Sciatic nerve (tissue), 2 donors: ENCODE measurements at places on chromosomes 7 and 10.

DNA sequence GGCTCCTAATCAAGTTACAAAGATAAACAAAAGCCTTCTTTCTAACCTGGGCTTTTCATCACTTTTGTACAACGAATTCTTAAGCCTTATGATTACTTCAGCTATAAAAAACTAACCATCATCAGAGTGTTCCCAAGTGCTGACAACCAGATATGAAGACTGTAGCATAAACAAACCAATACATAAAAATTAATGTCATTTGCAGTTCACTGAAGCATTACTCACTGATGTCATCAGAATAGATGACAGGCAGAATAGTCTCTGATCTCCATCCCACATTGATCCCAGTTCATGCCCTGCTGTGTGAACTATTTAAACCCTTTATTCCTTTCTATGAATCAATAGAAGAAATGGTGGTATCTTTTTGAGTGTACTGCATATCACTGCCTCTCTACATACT lies 84.4 kb downstream of the DNAJC1 start:
- DNase-seq, result no peak

- no peak for DNase-seq
Measured at GRCh38 chr7:26159243-26159642, 7.2 kb downstream of the NFE2L3 start.

DNA sequence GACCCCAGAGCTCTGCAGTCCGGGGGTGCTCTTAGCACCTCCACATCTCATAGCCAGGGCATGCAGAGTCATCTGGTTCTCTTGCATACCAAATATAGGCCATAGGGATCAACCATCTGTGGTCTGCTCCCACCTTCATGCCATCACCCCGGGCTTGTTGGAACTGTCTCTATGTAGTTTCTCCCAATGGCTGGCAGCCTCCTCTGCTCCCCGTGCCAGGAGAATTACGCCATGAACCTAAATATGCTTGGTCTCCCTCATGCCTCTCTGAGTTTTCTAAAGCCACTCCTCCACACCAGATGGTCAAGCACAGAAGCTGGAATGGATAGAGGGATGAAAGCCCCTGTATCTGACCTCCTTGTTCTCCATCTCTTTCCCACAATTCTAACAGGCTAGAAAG lies 302.6 kb upstream of the MYO3A start:
- DNase-seq, result no peak

DNA sequence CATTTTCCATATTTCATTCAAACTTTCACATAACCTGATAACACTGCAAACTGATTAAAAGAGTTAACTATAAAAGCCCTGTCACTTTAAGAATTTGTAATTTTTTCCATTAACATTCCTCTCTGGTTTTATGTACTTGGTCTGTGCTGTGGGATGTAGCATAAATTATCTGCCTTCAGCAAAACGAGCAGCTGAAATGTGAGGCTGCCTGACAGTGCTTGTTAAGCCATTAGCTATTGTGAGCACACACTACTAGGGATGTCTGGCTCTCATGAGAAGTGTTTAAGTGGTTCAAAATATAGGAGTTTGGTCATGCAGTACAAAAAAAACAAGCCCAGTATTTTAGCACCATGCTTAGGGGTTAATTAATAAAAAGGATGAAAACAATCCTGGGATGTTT lies 63.0 kb downstream of the HOXA1 start:
- DNase-seq, result no peak

- DNase-seq, result no peak
Measured at GRCh38 chr10:25933653-25934608, at the start of gene MYO3A. Gene MYO3A, plus strand, starts transcription at chr10:25934229. Its CDS starts 17,882 bp downstream, at chr10:25952111.

DNA sequence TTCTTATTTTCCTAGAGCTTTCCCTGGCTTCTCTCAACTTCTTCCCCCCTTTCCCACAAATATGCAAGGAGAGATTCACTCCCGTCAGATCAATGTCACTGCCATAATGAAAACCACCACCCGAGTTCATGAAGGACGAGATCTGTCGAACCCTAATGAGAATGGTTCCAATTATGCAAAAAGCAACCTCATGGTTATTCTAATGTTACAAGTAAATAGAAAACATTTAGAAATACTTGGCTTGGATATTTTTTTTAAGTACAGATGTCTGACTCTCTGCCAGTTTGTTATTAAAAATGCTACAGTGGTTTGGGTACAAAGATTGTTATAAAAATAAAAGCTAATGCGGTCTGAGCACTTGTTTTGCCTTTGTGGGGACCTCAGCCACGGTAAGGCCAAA lies 25.9 kb upstream of the EMX2 start:
- DNase-seq, result no peak

- DNase-seq, result no peak
Measured at GRCh38 chr7:50142425-50143017, 49.5 kb upstream of the ZPBP start.

- DNase-seq, result no peak
Measured at GRCh38 chr7:121562259-121562658, 166.2 kb upstream of the FAM3C start.

DNA sequence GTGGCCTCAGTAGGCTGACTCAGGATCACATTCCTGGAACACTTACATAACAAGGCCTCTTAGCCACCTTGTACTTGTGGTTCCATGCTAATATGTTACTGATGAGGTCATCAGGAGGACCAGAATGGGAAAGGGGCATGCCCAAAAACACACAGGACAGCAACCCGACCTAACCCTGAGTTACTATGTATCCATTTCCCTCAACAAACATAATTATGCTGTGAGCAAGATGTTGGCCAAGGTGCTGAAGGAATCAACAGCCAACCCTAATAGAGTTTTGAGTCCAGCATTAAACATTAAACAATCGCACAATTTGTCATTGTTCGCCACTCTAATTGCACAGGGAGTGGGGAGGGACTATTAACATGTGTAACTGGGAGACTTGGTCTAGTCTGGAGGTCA lies 129.4 kb downstream of the PLPP4 start:
- no peak for DNase-seq

DNA sequence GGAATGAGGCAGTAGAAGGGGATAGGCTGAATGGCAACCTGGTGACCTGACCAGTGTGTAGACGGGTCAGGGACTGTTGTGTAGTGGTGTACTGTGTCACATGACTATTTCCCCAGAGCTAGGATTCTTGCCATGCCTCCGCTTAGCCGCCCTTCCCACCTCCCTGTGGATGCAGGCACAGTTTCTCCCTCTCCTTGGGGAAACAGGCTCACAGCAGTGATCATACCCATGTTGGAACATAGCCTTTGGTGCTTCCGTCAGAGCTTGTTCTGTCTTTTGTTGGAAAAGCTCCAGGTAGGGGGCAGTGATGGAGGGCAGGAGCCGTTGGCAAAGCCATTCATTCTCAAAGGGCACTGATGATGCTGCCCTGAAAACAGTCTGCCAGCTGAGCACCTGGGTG lies 44.3 kb downstream of the OGDH start:
- peak; percentile 33 for DNase-seq

GRCh38 chr10:124903111-124903510 lies 38.8 kb upstream of the ZRANB1 start:
- no peak for DNase-seq

DNA sequence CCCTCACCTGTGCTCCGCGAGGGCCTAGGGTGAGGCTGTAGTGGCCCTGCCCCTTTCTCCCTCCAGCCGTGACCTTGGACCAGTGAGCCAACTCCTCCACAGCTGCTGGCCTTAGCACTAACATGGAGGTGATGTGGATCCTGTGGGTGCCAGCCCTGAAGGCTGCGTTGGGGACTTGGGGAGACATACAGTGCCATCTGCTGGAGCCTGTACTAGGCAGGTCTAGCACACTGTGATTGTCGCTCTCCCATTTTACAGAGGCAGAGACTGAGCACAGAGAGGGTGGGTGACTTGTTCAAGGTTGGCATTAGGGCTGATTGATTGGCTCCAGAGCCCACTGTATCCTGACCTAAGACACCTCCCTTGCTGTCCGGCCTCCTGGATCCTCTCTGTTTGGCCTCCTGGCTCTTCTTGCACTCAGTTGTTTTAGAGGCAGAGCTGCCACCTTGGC lies 37.6 kb downstream of the PRF1 start:
- DNase-seq, result peak; percentile 48

DNA sequence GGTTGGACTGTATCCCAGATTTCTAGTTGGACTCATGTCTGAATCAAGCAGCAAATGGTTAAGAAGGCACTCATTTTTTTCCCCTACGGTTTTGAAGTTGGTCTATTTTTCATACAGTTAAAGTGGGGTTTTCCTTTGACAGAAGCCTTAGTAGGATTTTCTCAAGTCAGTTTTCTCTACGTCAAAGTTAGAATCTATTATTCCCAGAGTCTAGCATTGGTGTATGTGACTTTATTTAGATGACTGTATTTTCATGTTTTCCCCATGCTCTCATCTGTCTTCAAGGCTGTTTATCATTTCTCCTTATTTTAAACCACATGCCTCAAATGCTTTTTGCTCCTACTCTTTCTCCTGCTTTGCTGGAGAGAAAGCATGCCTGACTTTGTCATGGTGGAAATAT lies 623.2 kb downstream of the CCSER2 start:
- no peak for DNase-seq

GRCh38 chr7:36840904-36841303 lies 116.6 kb upstream of the AOAH start:
- no peak for DNase-seq

- no peak for DNase-seq
Measured at GRCh38 chr10:77478247-77478961, 159.2 kb downstream of the KCNMA1 start.

DNA sequence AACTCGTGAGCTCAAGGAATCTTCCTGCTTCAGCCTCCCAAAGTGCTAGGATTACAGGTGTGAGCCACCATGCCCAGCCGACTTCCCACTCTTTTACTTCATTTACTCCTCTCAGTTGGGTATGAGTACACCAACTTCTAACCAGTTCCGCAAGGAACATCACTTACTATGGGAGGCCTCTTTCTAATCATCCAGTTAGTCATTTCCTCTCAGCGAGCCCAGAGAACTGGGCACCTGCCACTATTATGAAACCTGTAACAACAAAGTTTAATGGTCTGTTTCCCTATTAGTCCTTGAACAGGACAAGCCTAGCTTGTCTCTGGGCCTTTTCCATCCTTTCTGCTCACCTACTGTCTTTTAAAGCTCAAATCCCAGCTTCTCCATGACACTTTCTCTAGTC lies 88.8 kb downstream of the DNMBP start:
- no peak for DNase-seq

- DNase-seq, result peak; percentile 27
Measured at GRCh38 chr10:43252166-43252782, 14.6 kb downstream of the RASGEF1A start.

- no peak for DNase-seq
Measured at GRCh38 chr10:17109475-17110207, 20.0 kb downstream of the CUBN start.

- no peak for DNase-seq
Measured at GRCh38 chr10:74008212-74008731, 10.4 kb downstream of the VCL start.

DNA sequence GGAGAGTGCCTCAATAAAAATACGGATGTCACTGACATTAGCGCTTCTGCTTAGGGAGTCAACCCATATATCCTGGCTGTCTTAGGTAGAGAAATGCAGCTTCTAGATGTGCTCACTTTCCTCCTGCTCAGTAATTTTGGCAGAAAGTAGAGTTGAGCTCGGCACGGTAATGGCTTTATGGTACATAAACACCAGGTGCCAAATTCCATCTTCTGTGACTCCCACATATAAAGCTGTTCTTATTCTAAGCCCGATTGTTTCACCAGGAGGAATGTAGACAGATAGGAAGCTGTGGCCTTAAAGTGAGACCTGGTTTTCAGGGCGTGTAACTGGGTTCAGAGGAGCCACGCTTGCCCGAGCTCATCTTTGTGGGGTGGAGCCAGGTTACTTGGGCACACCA lies 143.7 kb downstream of the CREB5 start:
- no peak for DNase-seq

- no peak for DNase-seq
Measured at GRCh38 chr7:152979376-152979775, 219.8 kb downstream of the ACTR3B start.

DNA sequence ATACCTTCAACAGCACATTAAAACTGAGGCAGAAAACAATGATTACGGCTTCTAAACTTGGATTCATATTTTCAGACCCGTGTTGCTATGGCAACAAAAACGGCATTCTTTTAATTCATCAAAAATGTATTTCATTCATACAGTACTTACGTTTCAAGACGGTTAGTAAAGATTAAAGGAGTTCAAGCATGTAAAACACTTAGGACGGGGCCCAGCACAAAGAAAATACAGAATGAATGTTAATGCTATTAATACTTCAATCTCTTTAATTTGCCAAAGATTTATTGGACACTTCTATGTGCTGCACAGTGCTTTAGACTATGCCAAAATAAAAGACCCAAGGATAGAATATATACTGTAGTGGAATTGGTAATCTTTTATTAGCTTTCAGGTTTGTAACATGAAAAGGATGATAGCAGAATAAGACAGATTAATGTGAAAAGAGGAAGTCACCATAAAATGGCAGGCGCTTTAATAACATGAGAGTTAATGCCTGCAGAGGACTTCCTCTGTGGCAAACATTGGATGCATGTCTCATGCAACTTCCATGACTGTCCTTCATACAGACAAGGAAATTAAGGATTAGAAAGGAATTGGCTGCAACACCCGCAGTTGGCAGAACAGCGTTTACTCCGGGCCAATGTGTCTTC lies 201.6 kb upstream of the KLF6 start:
- DNase-seq, result no peak

DNA sequence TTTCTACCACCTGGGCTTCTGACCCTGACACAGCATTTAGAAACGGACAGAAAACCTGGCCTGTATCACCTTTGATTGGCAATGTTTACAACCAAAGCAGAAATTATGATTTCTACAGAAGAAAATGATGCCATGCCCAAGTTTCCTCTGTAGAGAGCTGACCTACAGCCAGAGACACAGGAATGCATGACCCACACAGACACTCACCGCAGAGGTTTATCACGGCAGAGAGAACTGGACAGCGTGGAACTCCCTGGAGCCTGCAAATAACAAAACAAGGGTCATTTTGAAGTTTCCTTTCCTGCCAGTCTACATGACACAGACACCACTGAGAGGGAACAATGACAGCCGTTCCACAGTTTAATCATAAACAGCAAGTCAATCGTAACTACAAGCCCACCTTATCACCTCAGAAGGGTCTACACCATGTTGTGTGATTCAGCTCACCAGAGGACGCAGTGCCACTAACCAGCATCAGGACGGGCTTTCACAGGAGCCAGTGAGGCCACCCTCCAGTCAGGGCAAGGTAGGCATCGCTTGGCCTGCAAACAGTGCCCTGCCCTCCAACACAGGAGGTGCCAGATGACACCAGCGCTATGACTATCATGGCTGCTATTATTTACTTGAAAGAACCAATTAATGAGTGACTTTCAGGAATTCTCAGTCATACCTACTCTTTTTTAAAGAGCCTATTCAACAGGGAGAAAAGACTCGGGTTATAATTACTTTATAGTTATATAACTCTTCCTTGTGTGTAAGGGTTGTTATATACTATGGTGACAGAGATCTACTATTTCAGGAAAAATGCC lies 139.9 kb downstream of the TNS3 start:
- DNase-seq, result no peak

DNA sequence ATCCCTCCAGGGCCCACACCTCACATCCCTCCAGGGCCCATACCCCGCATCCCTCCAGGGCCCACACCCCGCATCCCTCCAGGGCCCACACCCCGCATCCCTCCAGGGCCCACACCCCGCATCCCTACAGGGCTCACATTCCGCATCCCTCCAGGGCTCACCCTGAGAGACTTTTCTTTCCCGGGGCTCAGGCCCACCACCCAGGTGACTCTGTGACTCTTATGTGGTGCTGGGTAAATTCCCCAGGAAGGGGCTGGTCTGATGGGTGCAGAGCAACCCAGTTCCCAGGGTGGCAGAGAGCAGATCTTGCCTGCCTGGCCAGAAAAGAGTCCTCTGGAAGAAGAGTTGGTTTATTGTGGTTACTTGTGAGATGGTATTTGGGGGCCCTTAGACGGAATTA lies 290.7 kb downstream of the TCERG1L start:
- no peak for DNase-seq

- DNase-seq, result no peak
Measured at GRCh38 chr7:1758028-1758858, 88.2 kb downstream of the ELFN1 start.
